ENCODE measurements at places on chromosomes 5 and 9. TPM values are rescaled to one million over a fixed set of nuclear protein-coding genes. Genes with fewer than 3 reads are reported as not detected.
A peak's percentile ranks its signal among the peaks of the same experiment; 100 is the strongest.

Gene CATSPER3
- total RNA-seq: not detected

Gene CCIN
- total RNA-seq: 0.17 TPM

DNA sequence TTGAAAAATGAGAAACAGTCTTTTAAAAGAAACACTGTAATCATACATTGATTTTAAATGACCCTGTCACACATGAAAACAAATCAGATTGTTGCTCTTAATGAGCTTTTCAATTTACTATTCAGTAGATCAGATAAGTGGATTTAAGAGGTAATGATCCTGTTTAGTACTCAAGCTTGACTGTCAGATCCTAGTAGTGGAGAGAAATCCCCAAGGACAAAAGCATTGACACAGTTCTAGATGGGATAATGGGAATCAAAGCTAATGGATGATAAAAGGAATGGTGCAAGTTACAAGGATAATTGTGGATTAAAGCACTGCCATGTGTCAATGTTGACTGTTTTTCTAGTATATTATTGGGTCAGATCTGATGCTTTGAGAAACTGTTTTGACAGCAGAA, 142.3 kb upstream of the TLX3 start:
- no peak for DNase-seq

Gene C5orf58
- 4.3 TPM for total RNA-seq

DNA sequence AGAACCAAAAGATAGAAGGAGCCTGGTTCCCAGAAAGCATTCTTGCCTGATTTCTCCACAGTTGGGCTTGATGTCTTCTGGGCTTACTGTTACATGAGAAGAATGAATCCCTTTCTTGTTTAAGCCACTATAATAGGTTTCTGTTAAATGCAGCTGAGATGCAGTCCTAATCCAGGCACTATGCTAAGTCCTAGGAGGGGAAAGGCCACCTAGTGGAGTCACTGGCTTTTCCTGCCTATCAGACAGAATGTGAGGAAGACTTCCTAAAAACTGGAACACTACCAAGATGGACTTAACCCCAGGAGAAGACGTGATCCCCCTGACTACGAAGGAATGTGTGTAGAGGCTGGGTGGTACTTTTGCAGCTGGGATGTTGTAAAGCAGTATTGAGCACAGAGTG, 34.3 kb upstream of the FSD1L start:
- DNase-seq: peak; percentile 26

Gene ABLIM3
- total RNA-seq: 0.03 TPM

Gene MYMK
- not detected for total RNA-seq

- DNase-seq: peak; percentile 67
Measured at GRCh38 chr9:126677188-126678084, 63.7 kb downstream of the LMX1B start.

DNA sequence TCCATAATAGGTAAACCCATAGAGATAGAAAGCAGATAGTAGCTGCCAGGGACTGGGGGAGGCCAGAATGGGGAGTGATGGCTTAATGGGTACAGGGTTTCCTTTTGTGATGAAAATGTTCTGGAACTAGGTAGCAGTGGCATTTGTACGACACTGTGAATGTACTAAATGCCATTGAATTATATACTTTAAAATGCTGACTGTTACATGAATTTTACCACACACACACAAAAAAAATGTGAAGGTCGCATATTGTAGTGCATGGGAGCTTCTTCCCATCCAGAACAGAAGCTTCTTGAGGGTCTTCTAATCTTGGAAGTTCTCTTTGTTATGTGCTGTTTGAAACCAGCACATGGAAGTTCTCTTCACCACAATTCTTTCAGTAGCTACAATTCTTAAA, 19.9 kb upstream of the ANP32B start:
- no peak for DNase-seq

Gene C5orf63
- 0.90 TPM for total RNA-seq

DNA sequence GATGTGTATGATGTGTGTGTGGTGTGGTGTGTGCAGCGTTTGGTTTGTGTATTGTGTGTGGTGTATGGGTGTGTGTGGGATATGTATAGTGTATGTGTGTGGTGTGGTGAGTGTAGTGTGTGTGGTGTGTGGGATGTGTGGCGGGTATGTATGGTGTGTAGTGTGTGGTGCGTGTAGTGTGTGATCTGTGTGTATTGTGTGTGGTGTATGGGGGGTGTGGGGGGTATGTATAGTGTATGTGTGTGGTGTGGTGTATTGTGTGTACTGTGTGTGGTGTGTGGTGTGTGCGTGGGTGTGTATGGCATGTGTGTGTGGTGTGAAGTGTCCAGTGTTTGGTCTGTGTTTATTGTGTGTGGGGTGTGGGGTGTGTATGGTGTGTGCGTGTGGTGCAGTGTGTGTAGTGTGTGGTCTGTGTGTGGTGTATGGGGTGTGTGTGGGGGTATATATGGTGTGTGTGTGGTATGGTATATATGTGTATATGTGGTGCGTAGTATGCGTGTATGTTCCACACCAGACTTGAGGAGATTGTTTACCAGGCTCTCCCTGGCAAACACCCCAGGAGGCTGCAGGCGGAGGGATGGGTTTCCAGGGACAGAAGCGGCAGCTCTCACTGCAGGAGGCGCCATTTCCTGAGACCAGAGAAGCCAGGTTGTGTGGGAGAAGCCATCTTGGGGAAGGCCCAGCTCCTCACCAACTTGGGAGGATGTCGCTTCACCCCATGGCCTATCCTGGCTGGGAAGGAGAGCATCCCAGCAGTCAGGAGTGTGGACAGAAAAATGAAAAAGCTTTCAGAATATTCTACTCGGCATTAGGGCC, 138.1 kb downstream of the NXNL2 start:
- DNase-seq: peak; percentile 40

Gene PCDHA1
- not detected for total RNA-seq

Gene FANCG
- 87.1 TPM for total RNA-seq

DNA sequence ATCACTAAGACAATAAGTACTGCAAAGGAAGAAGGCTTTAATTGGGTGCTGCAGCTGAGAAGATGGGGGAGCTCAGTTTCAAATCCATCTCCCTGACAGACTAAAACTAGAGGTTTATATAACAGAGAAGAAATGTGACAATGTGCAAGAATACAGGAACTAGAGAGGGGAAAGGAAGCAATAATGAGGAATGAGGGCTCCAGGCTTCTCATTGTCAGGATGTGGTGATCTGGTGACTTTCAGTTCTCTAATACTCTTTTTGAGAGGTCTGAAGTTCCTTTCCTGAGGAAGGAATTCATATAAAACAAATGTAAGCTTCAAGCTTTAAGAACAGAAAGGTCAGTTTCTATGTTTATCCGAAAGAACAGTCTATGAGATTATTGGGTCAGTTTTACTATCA, 42.5 kb upstream of the SPATA31E1 start:
- no peak for DNase-seq

DNA sequence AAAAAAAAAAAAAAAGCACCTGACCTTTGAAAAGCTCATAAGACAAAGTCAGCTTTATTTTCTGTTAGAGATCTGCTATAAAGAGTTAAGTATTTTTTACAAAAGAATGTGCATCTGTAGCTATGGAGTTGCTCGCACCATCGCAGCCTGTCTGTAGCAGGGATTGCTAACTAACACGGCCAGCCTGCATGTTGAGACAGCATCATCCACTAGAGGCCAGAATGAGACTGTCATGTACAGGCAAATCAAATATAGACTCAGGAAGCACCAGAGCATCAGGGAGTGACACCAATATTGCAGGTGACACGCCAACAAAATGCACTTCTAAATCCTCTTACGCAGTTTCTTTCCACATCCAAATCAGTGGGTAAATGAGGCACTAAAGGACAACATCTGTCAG, 136.3 kb upstream of the RASEF start:
- DNase-seq: no peak

Gene ARL14EPL
- not detected for total RNA-seq

DNA sequence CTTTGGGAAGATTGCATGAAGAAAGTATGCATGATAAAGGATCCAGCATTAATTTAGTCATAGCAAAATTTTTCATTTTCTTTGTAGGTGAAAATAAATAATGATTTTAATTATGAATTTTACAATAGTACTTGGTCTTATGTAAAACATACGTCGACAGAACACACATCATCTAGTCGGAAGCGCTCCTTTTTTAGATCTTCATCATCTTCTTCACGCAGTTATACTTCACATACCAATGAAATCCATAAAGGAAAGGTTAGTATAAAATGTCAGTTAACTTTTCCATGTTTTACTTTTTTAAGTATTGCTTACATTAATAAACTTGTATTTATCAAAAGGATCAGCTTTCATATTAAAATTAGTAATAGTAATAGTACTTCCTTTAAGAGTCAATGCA, 35.8 kb downstream of the C7 start:
- no peak for DNase-seq

DNA sequence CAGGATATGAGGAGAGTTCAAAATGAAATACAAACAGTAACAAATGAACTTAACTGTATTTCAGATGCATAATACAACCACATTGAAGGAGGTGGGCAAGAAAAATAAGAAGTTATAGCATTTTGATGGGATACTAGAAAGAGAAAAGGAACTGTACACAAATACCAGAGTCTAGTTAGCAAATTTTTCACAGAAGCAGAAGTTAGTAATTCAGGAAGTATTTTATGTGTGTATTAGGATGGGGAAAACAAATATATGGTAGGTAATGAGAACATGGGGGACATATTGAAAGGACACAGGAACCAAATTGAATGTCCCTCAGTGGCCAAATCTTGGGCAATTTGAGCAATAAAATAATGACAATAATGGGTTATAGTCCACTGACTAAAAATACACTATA, 18.4 kb downstream of the GM2A start:
- DNase-seq: no peak

Gene BTNL3
- total RNA-seq: not detected

DNA sequence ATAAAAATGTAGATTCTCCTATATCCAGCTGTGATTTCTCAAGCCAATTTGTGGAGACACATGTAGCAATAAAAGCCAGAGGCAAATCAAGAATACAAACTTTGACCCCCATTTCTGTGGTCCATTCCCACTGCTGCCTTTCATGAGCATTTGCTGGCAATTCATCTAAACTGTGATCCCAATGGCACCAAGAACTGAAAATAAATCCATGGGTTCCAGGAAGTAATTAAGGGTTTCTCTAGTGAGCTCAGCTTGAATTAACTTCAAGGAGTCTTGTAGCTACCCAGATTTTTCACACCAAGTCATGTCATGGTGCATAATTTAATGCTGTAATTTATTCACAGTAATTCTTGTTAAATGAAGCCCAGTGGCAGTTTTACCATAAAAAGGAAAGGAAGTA, 145.0 kb upstream of the SMC2 start:
- no peak for DNase-seq

DNA sequence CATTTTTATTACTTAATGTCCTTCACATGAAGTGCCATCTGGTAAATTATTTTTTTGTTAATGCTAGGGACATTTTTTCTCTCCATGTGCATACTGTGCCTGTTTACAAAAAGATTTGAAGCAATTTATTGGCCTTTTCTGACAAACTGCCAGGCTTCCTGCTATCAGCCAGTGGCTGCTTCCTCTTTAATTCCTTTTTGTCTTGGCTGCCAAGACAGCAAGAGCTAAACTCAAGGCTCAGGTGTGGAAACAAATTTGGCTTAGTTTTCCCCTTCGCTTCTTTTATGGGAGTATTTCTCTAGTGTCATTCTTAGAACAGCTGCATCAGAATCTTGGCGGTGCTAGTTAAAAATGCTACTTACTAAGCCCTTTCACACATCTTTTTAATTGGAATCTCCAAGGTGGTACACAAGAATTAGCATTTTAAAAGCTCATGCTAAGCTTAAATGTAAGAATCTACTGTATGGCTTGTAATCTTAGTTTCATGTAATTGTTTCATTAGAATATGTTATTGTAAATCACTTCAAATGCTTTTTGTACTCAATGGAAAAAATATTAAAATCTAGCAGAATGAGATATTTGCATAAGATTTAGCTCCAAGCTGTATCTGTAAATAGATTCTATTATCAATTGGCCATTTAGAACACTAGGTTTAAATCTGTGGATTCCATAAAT, 134.2 kb upstream of the RASGRF2 start:
- peak; percentile 10 for DNase-seq

- DNase-seq: no peak
Measured at GRCh38 chr9:112224401-112225289, 49.5 kb upstream of the SUSD1 start.

DNA sequence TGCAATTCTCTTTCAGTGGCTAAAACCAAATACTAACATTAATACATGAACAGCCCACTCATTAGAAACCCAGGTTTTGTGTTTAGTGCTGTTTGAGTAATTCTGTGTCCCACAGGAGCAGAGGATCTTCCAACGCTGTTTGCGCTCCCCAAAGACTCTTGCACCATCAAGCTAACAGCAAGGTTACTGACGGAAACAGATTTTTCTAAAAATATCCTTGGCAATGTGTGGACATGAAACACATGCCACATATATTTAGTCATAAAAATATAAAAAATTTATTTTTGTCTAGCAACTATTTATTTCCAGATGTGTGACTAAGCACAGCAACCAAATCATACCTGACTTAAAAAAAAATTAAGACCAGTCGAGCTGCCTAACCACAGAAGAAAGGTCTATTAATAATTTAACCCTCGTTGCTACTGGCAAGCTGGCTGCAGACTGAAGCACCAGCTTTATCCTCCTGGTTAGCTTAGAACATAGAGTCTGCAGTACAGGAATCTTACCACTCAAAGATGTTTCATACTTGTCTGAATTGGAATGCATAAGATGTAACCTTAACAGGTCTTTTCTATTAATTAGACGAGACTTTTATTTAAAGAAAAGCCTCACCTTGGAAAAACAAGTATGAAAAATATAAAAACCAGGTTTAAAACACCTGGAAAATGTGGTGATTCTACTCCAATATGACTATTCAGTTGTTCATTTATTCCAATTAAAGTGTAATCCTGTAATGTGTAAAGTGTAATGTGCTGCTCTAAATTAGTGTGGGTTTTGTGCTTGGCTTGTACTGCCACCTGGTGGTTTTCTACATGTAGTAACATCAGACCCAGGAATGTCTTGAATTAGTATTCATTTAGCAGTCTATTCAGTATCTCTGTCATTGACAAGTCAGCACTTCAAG, 272.5 kb downstream of the EPB41L4A start:
- DNase-seq: no peak

Measured in H7 (cell line).